Right cardiac atrium (tissue), 5 donors: ENCODE measurements at places on chromosomes 7 and 10. TPM values are rescaled to one million over a fixed set of nuclear protein-coding genes. Genes with fewer than 3 reads are reported as not detected.

SORCS1 gene
- 3.2 TPM for total RNA-seq

HOXA9 gene
- total RNA-seq: not detected

SUGCT gene
- 5.7 TPM for total RNA-seq

COL26A1 gene
- total RNA-seq: not detected

EGFR gene
- total RNA-seq: 21.8 TPM

PDGFA gene
- total RNA-seq: 44.3 TPM

EBLN1 gene
- not detected for total RNA-seq

NACAD gene
- 4.8 TPM for total RNA-seq

ZNF804B gene
- 0.23 TPM for total RNA-seq

GRID1 gene
- total RNA-seq: 0.28 TPM

- peak; percentile 70 for DNase-seq
Observed at GRCh38 chr7:123624527-123625183, 23.0 kb downstream of the ASB15 start.

DNA sequence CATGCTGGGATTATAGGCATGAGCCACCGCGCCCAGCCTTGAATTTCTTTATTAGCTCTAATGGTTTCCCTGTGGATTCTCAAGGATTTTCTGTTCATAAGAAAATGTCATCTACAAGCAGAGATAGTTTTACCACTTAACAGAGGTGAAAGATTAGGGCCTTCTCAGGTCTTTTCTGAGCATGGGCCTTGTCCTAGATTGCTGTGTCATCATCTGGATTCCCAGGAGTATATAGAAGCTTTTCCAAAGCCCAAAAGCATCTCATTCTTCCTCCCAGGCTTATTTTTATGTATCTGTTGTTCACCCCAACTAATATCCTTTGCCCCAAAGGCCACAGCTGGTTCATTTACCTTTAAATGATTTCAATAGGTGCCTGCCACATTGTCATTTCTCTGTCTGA lies 13.7 kb upstream of the ZNF248 start:
- no peak for DNase-seq

GRCh38 chr7:44048031-44048795 lies 3.7 kb downstream of the DBNL start:
- no peak for DNase-seq

- DNase-seq: no peak
Observed at GRCh38 chr7:8343556-8343955, 81.6 kb upstream of the ICA1 start.

GRCh38 chr10:18606051-18606695 lies 45.2 kb downstream of the NSUN6 start:
- DNase-seq: no peak

DNA sequence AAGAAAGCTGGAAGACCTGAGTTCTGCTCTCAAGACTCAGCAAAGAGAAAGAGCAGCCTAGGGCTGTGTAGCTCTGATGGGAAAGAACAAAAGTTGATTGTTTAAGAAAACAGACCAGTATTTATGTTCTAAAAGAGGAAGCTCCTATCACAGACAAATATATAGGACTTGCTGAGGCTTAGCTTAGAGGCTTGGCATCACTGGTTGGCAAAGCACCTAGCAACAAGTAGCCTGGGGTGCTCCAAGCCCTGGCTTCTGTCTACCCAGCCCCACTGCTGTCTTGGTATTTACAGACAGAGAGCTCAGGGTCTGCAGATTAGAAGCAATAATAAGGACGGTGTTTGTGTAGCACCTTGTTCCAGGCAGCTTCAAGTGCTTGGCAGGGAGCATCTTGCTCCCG lies 36.9 kb upstream of the CCDC3 start:
- DNase-seq: no peak

GRCh38 chr10:66538908-66539307 lies 386.9 kb upstream of the LRRTM3 start:
- no peak for DNase-seq

DNA sequence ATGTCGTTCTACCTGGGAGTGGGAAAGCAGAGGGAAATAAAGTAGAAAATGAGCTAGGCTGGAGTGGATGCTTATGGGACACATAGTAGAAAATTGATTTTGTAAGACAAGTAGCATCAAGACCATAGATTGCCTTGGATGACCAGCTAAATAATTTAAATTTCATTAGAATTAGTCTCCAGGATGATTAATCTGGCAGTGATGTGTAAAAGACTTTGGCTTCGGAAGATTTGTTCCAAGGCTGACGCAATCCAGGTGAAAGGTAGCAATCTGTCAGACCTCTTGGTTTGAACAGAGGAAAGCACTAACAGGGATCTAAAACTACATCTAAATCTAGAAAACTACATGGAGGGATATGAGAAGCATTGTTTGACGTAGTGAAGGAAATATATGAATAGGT lies 236.5 kb downstream of the ARL4A start:
- DNase-seq: no peak

GRCh38 chr10:124482236-124482800 lies 20.7 kb downstream of the LHPP start:
- no peak for DNase-seq

- no peak for DNase-seq
Observed at GRCh38 chr7:4085937-4086691, 596.0 kb upstream of the FOXK1 start.

DNA sequence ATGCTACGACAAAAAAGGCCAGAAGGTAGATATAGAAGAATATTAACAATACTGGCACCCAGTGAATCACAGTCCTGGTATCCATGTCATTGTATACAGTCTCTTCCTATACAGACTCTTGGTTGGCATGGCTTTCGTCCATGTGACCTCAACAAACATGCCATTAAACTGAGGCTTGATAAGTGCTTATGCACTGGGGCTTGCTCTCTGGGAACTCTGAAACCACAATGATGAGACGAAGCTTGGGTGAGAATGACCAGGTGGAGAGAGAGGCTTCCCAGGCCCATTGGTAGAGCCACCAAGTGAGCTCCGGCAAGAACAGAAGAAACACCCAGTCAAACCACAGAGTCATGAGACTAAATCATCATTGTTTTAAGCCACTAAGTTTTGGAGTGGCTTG lies 33.2 kb downstream of the PNPLA8 start:
- no peak for DNase-seq

- DNase-seq: no peak
Observed at GRCh38 chr7:48097521-48098231, 8.6 kb downstream of the UPP1 start.

DNA sequence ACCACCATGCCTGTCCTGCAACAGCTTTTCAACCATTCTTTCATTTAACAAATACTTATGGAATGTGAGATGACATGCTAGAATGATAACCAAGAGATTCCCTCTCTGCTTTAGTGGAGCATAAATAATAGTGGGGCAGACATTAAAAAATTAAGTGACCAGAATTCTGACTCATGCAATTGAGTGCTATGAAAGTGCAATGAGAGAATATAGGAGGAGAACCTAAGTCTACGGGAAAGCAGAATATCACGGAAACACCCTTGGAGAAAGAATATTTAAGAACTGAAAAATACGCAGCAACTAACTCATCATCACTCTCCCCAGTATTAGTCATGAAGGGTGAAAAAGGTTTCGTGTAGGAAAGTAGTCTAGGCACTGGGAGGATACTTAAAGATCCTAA lies 7.1 kb downstream of the KIF5B start:
- DNase-seq: no peak

DNA sequence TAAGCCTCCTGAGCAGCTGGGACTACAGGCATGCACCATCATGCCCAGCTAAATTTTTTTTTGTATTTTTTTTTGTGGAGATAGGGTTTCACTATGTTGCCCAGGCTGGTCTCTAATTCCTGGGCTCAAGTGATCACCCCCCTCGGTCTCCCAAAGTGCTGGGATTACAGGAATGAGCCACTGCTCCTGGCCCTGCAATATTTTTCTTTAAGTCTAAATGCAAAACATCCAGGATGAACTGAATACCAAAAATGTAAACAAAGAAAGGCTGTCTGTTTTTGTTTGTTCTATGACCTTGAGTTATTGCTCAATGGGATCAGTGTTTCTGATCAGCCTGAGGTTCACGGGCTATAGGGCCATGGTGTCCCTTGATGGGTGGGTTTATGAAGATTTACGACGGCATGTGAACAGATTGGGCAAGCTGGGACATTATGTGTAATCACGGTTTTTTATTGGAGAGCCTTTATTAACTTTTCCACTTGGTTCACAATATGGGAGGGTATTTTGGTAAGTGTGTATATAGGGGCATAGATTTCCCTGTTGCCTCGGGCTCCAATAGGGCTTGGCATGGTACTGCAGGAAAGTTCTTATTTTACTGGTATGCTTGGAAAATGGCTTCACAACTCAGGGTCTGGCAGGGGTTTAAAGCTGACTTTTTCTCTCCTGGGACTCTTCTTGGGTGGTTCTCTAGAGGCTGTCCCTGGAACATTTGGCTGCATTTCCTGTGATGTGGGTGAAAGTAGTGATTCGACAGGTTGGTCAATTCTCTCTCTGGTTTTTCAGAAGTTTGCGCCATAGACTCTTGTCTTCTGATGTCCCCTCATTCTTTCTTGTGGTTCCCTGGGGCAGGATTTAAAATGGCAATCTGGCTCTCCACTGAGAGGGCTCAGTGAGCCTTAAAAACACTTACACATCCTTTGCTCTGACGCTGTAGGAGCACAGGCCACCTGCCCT lies 41.6 kb downstream of the MRPS33 start:
- DNase-seq: no peak

DNA sequence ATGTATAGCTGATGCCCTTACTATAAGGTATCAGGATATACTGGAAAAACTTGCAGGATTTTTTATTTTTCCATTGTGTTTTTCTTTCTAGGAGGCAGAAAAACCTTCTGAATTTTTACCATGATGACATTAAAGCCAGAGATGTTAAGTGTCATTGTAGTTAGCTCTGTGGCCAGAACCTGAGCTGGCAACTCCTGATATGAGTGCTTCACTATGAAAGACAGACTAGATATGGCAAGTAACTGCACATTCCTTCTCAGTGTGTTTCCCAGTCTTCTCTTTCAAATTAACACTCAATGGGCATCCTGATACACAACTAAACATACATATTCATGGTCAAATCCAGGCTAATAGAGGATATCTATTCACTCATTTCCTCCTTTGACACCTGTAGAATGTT lies 166.2 kb downstream of the CTTNBP2 start:
- no peak for DNase-seq

GRCh38 chr7:6482743-6483119 lies 35.0 kb upstream of the DAGLB start:
- no peak for DNase-seq

DNA sequence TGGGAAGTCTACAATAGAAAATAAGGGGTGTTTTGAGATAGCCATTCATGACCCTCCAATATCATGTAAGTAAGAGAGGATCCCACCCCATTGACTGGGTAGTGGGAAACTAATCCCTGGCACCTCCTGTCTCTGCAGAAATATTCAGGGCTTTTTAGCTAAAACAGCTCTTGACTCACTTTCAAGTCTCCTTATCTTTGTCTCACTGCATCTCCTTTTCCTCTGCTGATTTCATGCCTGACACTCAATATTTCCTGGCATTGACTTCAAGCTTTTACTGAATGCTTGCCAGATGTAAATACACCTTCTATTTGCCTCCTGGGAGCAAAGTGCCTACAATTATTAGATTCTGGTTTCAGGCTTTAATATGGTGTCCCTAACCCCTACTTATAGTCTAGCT lies 57.1 kb downstream of the CHRM2 start:
- DNase-seq: no peak

- DNase-seq: no peak
Observed at GRCh38 chr10:69125554-69125953, 1.6 kb downstream of the VPS26A start.

- no peak for DNase-seq
Observed at GRCh38 chr7:55568613-55569268, 3.6 kb downstream of the VOPP1 start.

- peak; percentile 74 for DNase-seq
Observed at GRCh38 chr10:79487296-79488194, 24.8 kb upstream of the EIF5AL1 start.
